Muscle of leg (tissue), 16 donors: ENCODE measurements at places on chromosomes 11 and 22. TPM values are rescaled to one million over a fixed set of nuclear protein-coding genes. Genes with fewer than 3 reads are reported as not detected.
A peak's percentile ranks its signal among the peaks of the same experiment; 100 is the strongest.

DNA sequence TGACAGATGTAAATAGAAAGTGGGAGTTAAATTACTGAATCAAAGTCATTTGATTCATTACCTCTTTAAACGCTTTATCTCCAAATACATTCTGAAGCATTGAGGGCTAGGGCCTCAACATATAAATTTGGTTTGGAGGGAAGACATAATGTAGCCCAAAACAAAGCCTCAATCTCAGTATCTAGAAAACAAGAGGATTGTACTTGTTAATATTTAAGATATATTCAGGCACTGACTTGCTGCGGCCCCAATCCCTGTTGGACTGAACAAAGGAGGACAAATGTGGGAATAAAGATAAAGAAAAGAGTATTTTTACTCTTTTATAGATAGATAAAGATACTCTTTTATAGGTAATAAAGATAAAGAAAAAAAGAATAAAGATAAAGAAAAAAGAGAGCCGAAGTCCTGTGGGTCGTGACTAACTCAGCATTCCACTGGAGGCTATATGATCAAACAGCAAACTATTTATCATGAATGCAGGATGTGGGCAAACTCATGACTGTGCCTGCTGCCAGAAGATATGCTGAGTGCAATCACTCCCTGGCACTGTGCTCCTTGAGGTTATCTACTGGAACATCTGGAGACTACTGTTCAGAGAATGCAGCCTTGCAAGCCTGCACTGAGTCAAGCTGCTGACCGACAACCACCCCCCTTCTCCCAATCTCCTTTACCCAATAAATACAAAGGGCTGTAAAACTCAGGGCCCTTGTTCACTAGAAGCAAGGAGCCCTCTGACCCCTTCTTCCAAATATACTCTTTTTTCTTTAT, 6.9 kb downstream of the OR10V1 start:
- DNase-seq: no peak

DNA sequence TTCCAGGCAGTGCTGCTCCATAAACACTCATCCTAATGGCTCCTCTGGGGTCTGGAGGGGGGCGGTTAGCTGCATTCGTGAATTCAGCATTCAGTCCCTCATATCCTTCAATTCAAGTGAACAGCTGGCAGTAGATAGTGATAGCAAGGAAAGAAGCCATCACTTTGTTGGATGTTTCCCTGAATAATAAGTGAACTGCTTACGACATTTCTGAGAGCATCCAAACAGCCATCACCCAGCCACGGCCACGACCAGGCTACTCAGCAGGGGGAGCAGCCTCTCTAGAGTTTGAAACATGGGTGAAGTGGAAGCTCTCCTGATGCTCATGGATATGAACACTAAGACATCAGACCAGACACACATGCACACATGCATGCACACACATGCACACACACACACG, 163.6 kb downstream of the NTM start:
- DNase-seq: peak; percentile 35

Gene RIMBP3C
- total RNA-seq: 0.40 TPM

DNA sequence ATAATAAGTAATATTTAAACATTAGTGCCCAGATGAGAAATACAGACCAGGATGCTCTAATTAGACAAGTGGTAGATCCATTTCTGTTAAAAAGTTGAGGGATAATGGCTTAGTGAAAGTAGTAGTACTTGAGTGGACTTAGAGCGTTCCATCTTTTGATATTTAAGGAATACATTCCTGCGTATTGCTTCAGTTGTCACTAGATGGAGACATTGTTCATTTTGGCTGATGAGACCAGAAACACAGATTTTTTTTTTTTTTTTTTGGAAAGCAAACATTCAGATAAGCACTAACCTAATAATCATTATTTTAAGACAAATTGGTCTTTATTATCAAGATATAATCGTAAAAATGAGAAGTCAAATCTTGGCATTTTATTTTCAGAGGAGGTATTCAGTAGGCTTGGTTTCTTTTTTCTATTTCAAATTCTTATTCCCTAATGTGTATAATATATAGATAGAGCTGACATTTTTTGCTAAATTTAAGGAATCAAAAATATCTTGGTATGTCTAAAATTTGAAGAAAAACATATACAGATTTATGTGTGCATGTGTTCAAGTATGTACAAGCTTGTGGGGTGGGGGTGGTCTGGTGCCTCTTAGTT, 92.9 kb downstream of the DYNC2H1 start:
- DNase-seq: peak; percentile 53

DNA sequence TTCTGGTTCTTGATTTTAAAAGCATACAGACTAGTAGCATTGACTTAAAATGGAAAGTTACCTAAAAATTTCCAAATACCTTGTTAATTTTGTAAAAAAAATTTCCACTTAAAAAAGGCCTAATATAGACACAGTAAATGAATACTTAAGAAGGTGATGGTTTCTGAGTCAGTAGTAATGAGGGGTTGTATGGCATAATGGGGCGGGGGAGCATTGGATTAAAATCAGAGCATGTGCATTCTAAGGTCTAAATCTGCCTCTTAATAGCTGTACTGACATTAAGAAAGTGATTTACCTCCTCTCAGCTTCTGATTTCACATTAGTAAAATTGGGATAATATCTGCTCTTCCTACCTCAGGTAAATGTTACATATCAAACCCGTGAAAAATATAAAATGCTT, 446.5 kb downstream of the AASDHPPT start:
- DNase-seq: no peak

Gene PAX6
- total RNA-seq: 0.27 TPM

DNA sequence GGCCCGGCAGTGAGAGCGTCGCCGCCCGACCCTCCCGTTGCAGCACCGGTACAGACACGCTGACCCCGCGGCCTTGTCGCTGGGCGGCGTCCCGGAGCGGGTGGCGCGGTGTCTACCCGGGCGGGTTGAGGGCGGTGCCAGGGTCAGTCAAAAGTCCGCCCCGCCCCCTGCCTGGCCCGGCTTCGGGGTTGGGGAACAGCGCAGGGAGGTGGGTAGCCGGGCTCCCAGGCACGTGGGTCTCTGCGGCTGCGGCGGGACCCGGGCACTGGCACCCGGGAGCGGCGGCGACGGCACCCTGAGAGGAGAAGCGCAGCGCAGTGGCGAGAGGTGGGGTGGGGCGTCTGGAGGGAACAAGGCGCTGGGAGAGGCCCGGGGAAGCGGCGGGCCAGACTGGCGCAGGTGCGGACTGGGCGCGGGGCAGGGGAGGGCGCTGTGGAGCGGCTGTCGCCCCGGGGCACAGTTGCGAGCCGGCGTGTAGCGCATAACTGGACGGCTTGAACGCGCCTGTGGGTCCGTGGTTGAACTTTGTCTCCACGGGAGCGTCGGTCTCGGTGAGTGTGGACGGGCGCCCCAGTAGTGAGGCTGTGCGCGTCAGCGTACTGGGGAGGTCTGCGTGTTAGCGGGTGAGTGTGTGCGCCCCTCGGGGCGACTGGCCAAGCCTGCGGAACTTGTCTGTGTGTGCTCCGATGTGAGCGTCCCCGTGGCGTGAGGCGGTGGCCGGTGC, at the start of gene P2RY2:
P2RY2 (plus strand) TSS at position 176 of the 724 bp plus-strand sequence. CDS start 15,879 bp downstream, outside the sequence.
- DNase-seq: peak; percentile 38

Gene BTG4
- not detected for total RNA-seq

Gene P2RX6
- 19.8 TPM for total RNA-seq

Gene NAT10
- 21.5 TPM for total RNA-seq

DNA sequence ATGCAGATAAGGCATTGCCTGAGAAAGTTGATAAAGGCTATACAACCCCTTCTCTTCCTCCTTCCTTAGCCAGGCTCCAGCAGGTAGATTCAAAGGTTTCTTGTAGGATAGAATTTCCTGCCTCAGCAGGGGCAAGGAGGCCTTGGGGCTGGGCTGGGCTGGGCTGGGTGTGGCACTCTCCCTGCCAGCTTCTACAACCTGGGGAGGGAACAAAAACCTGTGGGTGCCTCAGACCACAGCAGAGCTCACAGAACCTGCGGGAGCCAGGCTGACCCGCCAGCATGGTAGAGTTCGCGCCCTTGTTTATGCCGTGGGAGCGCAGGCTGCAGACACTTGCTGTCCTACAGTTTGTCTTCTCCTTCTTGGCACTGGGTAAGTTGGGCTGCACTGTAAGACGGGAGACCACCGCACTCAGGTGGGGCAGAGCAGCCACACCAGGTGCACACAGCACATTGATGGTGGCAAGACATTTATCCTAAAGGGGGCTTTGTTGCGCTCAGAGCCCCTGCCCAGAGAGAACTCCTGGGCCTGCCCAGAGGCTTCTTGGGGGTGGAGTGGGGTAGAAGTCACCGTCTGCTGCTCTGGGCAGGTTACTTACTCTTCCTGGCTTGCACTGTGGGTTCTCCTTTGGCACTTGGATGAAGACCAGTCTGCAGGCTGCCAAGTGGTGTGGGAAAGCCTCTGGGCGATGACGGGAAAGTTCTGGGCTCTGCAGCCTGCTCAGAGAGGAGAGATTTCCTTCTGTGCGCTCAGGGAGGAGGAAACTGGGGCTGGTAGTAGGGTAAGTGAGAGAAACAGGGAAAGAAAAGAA, at the start of gene MOGAT2:
MOGAT2 (plus strand) TSS at position 231 of the 811 bp plus-strand sequence; CDS start at position 282, 51 bp downstream.
- DNase-seq: no peak

- DNase-seq: peak; percentile 23
Measured at GRCh38 chr11:88293931-88294330, 43.6 kb downstream of the CTSC start.

Gene HPX
- 1.3 TPM for total RNA-seq

Gene RELT
- total RNA-seq: 3.3 TPM

Gene GRAP2
- total RNA-seq: 0.40 TPM

- peak; percentile 68 for DNase-seq
Measured at GRCh38 chr22:27576413-27576812, 225.1 kb downstream of the MN1 start.

DNA sequence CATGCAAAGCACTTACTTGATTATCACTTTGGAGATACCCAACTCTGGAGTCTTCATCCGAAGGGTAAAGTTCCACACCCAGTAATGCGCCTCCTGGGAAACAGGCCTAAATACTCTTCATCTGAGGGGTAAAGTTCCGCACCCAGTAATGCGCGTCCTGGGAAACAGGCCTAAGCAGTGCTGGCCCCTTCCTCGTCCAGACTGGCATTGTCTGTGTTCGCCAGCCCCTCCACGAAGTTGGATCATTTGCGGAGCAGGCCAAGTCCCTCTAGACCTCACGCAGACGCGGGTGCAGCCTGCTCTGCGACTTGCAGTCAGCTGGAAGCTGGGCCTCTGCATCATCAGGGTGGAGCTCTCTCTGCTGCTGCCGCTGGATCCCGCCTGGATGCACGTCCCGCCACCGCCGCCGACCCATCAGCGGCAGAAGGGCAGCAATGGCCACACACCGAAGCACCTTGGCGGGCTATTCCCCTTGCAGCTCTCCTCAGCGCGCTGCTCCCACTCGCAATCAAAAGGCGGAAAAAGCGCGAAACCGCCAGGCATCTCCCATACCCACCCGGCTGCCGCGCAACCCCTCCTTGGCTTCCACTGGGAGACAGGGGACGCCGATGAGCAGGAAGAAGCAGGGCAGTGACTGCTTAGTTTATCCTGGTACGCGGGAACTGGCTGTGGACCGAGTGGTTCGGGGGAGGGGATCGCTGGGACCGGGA, 34.1 kb upstream of the GLYATL1 start:
- peak; percentile 75 for DNase-seq

Gene SUSD2
- total RNA-seq: 0.40 TPM

- no peak for DNase-seq
Measured at GRCh38 chr11:31819621-31820437, 8.7 kb upstream of the PAX6 start.

GRCh38 chr11:114277637-114278341, 18.4 kb upstream of the NNMT start:
- DNase-seq: no peak

DNA sequence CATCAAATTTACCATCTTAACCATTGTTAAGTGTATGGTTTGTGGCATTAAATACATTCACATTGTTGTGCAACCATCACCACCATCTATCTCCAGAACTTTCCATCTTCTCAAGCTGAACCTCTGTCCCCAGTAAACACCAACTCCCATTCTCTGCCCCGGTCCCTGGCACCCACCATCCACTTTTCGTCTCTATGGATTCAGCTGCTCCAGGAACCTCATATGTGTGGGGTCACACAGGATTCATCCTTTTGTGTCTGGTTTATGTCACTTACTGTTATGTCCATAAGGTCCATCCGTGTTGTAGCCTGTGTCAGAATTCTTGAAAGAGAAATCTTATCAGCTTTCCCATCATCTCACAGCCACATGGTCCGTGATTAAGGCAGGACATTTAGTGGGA, 16.3 kb downstream of the TSPAN32 start:
- no peak for DNase-seq

DNA sequence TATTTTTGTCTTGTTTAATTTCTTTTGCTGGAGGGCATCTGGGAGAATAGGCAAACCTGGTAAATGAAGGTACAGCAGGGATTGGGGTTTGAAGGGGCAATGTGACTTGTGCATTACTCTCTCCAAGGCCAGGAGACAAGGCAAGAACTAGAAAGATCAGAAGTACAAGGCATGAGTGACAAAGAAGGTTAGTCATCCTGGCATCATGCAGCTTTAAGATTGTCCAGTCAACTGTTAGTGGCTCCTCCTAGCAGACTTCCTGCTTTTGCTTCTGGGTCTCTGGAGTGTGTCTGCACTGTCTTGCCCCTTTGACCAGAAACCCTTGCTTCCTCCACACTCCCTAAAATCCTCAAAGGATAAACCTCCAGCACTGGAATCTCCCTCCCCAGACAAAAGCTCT, 27.2 kb upstream of the GLYATL1 start:
- no peak for DNase-seq

DNA sequence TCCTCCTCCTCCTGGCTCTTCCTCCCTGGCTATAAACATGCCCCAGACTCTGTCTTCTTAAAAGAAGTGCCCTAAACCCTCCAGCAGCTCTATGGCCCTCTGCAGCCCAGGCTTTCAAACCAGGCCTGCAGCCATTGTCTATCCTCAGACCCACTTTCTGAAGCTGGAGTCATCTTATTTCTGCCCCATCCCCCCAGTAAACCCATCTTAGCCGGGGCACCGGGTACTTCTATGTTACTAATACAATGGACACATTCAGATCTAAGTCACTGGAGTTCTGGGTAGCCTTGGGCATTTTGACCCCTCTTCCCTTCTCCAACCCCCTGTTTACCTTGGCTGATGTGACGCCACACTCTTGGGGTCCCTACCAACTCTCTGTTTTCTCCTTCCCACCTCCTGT, 29.7 kb upstream of the CACNG2 start:
- no peak for DNase-seq

Gene CCDC88B
- total RNA-seq: 2.8 TPM

GRCh38 chr11:104036995-104037394, 555 bp downstream of the DDI1 start:
- DNase-seq: no peak

DNA sequence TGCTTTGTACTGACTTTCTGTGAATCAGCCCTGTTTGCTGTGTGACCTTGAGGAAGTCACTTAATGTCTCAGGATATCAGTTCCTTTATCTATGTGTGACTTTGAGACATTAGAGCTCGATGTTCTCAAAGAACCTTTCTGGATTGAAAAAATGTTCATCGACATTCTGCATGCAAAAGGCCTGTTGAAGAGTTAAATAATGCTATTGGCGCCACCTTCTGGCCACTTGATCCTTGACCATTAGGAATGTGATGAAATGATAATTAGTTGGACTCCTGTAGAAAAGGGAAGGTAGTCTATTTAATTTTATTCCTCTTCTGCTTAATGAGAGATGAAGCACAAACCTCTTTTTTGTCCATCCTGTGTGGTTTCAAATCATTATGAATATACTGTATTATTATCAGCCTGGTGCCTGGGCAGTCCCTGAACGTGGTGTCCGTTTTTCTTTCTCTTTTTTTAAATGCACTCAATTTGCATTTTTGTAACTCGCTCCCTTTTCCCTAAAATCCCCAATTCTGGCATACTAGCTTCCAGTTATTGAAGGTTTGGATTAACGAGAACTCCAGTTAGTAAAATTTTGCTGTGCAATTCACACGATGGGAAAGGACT, 20.7 kb downstream of the ELF5 start:
- DNase-seq: peak; percentile 68

- no peak for DNase-seq
Measured at GRCh38 chr11:21505070-21505469, 687.8 kb upstream of the ANO5 start.

Gene TBCEL
- total RNA-seq: 31.6 TPM
